ENCODE measurements at places on chromosomes 4 and X. TPM values are rescaled to one million over a fixed set of nuclear protein-coding genes. Genes with fewer than 3 reads are reported as not detected.

Gene CRLF2
- not detected for total RNA-seq

Gene HHIP
- total RNA-seq = 0.16 TPM

Gene TMEM150C
- total RNA-seq = 6.3 TPM

Gene TLL1
- 0.93 TPM for total RNA-seq

- no peak for DNase-seq
Observed at GRCh38 chrX:9912351-9913145, 54.6 kb upstream of the CLDN34 start.

DNA sequence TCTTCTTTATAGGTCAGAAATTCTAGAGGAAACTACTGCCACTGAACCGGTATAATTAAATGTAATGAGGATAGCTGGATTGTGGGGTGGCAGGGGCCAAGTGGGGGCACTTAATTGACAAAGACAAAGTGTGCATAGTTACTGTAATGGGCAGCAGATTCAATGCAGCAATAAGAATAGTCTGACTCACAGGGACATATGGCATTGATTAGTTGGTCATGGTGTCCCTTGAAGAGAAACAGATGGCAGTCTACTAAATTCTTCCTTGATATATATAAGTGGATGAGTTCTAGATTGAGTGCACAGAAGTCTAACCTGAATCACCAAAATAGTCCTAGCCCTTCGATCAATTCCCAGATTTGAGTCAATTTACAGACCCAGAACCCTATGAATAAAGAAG is 31.6 kb downstream of the ETDC start:
- no peak for DNase-seq

DNA sequence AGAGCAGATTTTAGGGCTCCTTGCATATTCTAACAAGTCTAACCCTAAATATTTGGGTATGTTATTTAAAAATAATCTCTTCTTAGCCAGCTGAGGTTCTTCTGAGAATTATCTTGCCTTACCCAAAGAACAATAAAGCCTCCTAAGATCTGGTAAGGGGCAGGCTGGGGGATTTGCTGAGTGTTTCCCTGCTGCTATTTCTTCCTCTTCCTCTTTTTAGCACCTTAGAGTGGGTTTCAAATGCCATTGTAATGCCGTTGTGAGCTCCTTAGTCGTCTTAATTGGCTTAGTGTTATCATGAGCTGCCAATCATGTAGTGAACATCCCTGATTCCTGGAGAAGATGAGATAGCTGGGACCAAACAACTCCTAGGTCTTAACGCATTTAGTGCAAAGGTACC is 15.4 kb downstream of the STOX2 start:
- DNase-seq = no peak

DNA sequence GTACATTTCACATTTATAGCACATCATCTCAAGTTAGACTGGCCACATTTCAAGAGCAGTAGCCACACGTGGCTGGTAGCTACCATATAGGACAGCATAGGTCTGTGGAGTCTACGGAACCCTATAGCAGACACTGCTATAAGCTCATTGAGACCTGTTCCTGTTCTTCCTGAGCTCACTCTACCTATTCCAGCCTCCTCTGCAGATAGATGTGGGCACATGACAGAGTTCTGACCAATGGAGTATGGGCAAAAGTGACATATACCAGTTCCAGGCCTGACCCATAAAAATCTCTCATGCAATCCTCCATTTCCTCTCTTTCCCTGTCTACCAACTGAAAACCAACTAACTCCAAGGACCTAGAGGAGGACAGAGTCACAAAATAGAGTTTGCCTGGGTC is 3.5 kb upstream of the HDAC6 start:
- no peak for DNase-seq

Data from H4 (cell line).